ENCODE measurements at places on chromosomes 2 and 18. TPM values are rescaled to one million over a fixed set of nuclear protein-coding genes. Genes with fewer than 3 reads are reported as not detected.

DNA sequence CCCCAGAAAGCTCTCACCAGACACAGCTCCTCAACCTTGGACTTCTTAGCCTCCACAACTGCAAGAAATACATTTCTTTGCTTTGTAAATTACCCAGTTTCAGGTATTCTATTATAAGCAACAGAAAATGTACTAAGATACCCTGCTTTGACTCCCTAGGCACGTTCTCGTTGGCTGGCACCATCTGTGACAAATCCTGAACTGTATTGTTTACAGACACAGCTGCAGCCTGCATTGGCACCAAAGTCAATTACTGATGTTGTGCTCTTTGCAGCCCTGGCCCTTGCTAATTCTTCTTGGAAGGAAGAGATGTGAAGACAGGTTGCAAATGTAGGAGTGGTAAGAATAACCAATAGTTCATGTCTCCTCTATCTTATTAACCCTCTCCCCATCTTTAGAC, 72.7 kb upstream of the FAM136A start:
- no peak for DNase-seq

DNA sequence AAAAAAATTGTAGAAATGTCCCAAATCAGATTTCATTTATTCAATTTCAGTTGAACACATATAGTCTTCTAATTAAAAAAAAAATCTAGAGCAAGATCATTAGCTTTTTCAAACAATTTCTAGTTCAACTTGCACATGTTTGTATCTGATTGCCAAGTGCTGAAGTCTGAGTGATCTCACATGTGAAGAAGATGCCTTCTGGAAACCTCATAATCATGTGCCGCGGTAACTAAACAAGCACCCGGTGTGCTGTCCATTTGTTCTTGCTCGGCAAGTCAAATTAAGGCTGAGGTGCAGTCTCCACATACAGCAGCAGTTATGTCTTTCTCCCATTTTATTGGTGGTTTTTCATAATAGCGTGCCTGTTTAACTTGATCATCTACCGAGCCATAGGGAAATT, 18.7 kb downstream of the CABLES1 start:
- DNase-seq, result no peak

- DNase-seq, result no peak
Observed at GRCh38 chr2:208266553-208266893, 468 bp downstream of the PIKFYVE start.

DNA sequence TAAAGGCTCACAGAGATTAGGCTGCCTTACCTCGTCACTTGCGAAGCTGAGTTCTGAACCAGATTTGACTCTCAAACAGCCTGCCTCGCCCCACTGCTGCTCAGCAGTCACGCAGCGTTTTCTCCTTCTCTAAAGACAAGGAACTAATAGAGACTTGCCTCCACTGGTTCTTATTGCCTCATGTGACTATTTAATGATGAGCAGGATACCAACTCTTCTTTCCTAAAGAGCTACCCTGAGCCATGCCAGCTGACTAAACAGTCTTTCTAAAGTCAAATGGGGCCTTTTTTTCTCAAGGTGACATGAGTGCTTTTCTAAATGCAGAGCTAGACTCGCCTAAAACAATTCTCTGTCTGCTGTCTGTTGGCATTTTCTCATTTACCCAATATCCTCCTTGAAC, 147.5 kb downstream of the NCKAP5 start:
- no peak for DNase-seq

DNA sequence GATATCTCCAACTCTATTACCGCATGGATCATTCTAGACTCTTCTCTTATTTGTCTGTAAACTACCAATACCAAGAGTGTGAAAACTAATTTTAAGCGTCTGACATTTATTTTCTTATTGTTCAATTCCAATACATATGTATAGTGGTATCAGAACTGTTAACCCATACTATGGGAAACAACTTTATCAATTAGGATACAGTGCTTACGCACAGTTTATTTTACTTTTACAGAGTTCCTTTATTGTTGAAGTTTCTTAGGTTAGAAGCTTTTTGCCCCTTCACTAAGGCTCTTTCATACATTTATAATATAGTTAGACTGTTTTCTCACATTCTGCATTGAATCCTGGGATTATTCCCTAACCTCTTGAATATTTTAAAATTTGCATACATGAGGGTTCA, 198.8 kb upstream of the RGPD4 start:
- no peak for DNase-seq

DNA sequence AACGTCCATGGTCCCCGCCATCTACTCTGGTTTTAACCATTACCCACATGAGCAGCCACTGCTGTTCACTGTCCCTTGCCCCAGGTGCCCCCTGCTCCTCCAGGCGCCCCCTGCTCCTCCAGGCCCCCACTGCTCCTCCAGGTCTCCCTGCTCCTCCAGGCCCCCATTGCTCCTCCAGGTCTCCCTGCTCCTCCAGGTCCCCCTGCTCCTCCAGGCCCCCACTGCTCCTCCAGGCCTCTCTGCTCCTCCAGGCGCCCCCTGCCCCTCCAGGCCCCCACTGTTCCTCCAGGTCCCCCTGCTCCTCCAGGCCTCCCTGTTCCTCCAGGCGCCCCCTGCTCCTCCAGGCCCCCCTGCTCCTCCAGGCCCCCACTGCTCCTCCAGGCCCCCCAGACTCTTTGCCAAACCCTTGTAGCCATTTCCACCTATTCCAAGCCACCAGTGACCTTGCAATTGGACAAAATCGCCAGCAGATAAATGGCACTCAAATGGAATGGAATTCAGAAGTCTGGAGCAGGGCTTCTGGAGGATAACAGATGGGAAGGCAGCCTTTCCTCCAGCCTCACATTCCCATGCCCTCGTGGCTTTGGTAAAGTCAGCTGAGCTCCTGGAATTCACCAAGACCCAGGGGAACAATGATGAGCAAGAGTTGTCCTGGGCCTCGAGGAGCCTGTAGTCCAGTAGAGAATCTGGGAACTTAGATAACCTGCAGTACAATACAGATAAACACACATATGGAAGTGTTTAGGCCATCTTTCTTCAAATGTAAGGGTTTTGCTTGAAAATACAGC, 13.3 kb upstream of the RPL31 start:
- DNase-seq, result no peak

DNA sequence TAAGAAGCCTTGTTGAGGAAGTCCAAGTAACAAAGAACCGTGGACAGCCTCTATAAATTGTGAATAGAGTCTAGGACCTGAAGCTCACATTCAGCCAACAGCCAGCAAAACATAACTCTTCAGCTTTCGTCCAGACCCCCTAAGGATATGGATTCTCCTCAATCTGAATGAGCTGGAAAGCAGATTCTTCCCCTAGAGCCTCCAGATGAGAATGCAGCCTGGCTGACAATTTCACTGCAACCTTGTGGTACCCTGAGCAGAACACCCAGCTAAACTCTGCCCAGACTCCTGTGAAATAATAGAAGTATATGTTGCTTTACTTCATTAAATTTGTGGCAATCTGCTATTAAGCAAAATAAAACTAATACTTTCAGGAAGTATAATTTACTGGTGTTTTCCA, 483.5 kb upstream of the SLC8A1 start:
- DNase-seq, result no peak

- no peak for DNase-seq
Observed at GRCh38 chr2:152376385-152376784, 41.4 kb downstream of the FMNL2 start.

DNA sequence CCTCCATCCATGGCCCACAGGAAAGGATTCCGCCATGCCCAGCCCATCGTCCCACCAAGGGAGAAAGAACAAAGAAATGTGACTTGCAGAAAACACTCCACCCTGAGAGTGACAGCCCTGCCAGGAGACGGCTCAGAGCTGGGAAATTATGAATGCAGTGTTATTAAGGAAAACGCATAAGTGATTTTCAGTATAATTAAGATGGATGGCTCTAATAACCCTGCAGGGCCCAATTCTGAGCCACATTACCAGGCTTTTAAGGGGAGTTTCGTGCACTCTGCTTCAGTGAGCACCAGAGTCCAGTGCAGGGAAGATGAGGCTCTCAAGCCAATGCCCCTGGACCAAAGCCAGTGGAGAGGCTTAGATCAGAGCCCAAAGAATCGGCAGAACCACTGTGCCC, 10.6 kb upstream of the TEX51 start:
- no peak for DNase-seq

DNA sequence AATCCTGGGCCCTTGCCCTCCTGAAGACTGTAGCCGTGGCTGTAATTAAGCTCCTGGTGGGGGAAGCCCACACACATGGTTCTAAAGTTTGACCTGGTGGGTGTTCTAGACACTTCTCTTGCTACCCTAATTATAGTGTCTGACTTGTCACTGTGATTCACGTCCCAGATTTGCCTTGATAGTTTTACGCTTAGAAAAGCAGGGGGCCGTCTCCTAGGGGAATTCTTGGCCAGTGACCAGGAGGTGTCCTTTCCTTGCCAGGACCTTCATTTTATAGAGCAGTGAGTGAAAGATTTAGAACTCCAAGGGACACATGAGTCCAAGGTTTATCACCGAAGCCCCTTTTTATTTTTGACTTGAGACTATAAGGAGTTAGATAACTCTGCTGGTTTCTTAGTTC, 9.0 kb downstream of the TMEM214 start:
- DNase-seq, result no peak

GRCh38 chr2:200483729-200484198, 26.1 kb downstream of the KCTD18 start:
- DNase-seq, result no peak

DNA sequence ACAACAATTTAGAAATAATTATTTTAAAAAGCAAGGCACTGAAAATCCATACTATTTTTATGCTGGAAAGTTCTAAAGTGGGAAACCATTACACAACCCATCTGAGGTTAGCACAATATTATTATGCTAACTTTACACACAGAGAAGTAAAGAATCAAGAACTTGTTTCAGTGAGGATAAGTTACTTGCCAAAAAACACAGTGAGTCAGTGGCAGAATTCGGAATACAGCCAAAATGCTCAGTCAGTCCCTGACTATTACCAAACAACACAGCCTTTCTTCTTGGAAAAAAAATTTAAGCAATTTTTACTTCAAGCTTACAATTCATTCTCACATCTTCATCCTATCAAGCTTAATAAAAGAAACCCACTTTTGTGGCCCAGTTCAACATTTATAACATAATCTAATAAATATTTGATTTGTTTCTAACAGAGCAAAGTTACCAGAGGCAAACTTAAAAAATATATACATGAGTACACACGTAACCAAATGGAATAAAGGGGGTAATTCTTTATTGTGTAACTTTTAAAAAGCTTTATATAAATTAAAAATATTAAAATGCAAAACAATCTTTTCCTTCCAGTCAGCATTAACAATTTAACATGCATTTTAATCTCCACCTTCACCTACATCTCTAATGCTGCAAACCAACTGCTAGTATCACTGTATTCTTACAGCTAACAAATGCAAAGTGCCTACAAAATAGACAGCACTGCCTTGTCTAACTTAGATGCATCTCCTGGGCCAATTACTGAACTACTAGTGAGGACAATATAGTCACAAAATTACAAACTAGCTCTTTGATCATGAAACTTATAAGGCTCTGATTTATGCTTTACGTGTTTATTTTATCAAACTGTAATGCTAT, 55.2 kb downstream of the CCDC88A start:
- DNase-seq, result peak; percentile 62

DNA sequence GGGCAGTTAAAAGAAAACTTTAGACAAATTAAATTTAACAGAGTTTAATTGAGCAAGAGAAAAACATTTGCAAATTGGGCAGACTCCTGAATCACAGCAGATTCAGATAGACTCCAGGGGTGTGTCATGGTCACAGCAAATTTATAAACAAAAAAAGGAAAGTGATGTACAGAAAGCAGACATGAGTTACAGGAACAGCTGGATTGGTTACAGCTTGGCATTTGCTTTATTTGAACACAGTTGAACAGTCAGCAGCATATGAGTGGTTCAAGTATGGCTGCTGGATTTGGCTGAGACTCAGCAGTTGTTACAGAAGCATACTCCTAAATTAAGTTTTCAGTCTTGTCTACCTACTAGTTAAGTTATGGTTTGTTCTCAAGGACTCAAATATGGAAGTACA, 82.3 kb upstream of the NYAP2 start:
- DNase-seq, result peak; percentile 6

DNA sequence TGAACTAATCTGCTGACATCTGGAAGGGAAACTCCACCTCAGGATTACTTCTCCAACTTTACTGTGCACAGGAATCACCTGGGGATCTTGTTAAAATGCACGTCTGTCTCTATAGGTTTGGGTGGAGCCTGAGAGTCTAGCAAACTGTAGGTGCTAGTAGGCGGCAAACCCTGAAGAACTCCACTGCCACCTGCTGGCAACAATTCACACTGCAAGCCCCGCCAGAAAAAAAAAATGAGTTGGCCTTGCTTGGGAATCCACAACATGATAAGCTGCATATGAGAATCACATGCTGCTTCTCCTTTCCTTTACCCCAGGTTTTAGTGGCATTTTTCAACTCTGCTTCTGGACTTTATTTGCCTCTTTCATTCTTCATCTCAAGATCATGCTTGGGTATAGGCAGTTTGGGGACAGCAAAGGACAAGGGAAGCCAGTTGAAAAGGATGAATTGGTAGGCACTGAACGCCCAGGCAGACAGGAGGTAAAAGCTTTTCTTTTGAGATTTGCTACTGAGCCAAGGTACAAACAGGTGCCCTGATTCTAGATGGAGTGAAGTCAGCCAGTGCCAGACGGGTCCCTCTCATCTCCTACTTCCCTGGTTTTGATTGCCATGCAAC, 88.8 kb downstream of the VIT start:
- no peak for DNase-seq

- DNase-seq, result no peak
Observed at GRCh38 chr2:101153077-101153707, 2.0 kb upstream of the TBC1D8 start.

DNA sequence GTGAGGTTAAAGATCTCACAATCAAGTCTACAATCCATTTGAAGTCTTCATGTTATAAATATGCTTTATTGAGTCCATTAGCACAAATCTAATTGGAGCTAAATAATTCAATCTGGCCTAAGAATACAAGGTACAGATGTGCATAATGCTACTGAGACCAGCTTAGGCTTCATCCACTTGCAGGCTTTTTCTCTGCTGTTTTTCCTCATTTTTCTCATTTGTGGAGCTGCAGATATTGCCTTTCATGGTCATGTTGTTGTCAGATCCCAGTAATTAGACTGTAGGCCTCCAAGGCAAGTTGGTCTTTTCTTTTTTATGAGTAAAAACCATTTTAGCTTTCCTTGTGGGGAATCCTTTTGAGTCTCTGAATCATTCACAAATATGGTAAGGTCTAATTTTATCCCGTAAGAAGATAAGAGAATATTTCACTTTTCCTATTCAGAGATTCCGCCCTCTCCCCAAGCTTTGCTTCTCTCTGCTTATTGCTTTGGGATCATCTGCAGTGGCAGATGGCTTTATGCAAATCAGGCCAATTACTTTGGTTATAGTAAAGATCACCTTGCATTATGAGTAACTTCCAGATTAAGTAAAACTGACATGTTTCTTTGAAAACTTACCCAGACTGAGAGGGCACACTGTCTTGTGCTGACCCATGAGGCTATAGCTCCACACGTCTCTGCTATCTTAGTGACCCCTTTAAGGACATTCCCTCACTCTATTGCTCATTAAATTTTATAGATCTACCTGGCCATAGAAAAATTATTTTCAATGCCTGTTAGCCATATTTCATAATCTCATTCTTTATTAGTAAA, 80.9 kb downstream of the MGAT5 start:
- DNase-seq, result no peak

- no peak for DNase-seq
Observed at GRCh38 chr2:112065966-112066365, 10.9 kb downstream of the TMEM87B start.

- no peak for DNase-seq
Observed at GRCh38 chr2:137039482-137040152, 274.3 kb downstream of the THSD7B start.

- DNase-seq, result no peak
Observed at GRCh38 chr2:227147023-227147422, 17.0 kb downstream of the COL4A4 start.

C1QL2 gene
- polyA plus RNA-seq, result not detected

RND3 gene
- 45.8 TPM for polyA plus RNA-seq

Data from forelimb muscle (tissue), 1 donor.